T-helper 2 cell (primary cell): ENCODE measurements at places on chromosomes 6 and 20.

DNA sequence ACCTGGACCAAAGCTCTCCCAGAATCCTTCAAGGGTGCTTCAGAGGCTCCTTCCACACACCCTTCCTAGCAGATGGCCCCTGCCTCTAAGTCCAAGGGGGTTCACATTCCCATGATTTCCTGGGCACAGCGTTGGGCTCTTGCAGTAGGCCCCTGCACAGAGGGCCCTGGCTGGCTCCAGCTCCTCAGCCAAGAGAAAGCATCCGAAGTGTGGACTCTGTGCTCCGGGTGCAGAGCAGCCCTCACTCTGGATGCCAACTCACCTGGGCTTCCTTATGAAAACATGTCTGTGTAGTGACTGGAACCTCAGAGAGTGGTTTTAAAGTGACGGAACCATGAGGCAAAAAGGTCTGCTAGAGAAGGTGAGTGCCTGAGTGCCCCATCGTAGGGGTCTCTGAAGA, 11.6 kb downstream of the YTHDF1 start:
- no peak for DNase-seq

DNA sequence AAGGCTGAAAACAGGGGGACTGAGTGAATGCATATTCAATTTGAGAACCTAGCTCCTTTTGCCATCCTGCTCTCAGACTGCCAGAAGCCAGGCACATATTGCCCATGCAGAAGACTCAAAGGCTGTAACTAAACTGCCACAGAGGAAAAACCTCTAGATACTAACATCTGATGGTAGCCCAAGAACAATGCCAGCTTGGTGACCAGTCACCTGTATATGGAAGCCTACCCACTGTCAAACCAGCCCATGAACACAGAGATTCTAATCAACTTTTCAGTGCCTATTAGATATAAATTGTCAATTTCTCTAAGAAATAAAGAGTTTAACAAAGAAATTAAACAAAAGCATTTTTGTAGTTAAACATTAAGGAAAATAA, 34.2 kb downstream of the GPR63 start:
- no peak for DNase-seq

GRCh38 chr6:66103954-66104353, 396.9 kb upstream of the EYS start:
- DNase-seq = no peak

DNA sequence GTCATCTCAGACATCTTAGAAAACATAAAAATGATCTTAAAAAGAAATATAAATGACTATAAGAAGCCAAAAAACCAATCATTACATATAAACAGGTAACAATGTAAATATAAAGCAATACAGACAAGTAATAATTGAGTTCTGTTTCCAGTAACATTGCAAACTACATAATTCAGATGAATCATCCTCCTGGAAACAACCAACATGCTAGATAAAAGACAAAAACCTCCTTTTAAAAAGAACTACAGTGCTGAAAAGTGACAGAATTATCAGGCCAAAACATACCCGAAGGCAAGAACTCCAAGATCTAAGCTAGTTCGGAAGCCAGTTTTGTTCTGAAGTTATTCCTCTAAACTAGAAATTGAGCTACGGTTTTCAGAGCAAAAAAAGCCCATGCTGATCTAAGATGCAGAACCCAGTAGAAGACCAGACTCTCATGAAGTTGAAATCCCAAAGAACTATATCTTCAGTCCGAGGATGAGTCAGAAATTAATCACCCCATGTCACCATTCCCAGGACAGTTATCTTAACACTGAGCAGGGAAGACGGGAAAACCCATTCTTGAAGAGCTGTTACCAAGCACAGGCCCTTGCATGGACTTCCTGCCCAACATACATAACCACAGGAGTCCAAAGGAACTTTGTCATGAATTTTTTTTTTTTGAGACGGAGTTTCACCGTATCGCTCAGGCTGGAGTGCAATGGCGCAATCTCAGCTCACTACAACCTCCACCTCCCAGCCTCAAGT, 9.8 kb downstream of the PGM3 start:
- DNase-seq = no peak

DNA sequence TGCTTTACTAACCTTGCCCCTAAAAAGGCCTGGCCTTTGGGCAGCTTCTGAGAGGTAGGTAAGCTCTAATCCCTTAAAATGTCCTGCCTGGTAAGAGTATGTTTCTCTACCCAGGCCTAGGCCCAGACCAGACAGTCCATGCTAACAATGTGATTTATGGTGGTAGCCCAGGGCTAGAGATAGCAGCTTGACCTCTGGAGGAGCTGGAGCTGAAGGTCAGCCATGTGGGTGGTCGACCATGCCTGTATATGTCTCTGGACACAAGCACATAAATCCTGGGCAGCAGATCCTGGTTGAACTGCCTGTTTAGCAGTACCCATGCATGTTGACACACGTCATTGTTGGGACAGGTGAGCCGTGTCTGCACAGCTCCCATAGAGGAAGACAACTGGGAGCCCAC, 62.1 kb upstream of the PHACTR1 start:
- no peak for DNase-seq
